ENCODE measurements at places on chromosomes 3 and 15.

GRCh38 chr3:129621626-129622225, 15.2 kb upstream of the PLXND1 start:
- no peak for DNase-seq

DNA sequence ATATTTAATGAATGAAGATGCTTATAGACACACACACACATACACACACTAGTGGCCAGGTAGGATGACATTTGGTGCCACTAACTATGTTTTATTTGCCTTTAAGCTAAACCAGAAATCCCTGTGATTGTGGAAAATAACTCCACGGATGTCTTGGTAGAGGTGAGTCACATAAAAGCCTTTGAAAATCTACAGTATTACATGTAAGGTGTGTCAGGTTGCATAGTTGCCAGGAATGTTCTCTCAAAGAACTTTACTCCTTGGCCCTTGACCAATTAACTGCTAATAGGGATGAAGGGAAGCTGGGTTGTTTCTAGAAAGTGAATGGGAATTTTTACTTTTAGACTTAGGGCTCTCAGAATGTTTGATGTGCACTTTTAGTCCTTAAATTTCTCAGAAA, 9.9 kb downstream of the ZBED2 start:
- DNase-seq, result no peak

GRCh38 chr3:123644358-123644757, 59.5 kb upstream of the HACD2 start:
- DNase-seq, result no peak

DNA sequence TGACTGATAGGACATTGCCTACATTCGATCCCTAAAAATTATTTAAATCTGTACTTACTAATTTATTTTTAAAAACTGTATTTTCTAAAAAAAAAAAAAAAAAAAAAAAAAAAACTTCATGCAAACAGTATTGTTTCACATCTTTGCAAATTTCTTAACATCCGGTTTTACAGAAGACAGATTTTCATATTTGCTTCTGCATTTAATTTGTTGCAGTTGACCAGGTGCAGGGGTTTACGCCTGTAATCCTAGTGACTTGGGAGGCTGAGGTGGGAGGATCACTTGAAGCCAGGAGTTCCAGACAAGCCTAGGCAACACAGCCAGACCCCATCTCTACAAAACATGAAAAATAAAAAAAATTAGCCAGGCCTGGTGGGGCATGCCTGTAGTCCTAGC, 6.4 kb upstream of the NFKBIZ start:
- DNase-seq, result no peak

DNA sequence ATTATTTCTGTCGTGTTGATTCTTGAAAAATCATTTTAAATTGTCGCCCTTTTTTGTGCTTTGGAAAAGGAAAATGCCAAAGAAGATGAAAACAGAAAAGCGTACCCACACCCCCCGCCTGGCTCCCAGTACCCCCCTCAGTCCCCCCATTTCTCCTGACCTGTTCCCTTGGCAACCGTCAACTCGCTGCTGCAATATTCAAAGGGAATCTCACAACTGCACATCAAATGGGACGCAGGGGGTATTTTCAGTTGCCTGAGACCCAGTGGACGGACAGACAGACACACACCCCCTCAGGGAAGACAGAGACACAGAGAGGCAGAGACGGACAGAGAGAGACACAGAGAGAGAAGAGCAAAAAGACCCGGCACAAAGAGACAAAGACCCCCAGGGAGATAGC, 83.5 kb upstream of the PRR20G start:
- DNase-seq, result no peak

GRCh38 chr3:54988838-54989630, 61.2 kb upstream of the LRTM1 start:
- DNase-seq, result no peak

DNA sequence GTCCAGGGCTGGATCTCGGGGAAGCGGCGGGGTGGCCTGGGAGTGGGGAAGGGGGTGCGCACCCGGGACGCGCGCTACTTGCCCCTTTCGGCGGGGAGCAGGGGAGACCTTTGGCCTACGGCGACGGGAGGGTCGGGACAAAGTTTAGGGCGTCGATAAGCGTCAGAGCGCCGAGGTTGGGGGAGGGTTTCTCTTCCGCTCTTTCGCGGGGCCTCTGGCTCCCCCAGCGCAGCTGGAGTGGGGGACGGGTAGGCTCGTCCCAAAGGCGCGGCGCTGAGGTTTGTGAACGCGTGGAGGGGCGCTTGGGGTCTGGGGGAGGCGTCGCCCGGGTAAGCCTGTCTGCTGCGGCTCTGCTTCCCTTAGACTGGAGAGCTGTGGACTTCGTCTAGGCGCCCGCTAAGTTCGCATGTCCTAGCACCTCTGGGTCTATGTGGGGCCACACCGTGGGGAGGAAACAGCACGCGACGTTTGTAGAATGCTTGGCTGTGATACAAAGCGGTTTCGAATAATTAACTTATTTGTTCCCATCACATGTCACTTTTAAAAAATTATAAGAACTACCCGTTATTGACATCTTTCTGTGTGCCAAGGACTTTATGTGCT, 527 bp downstream of the B2M start:
- peak; percentile 49 for DNase-seq

DNA sequence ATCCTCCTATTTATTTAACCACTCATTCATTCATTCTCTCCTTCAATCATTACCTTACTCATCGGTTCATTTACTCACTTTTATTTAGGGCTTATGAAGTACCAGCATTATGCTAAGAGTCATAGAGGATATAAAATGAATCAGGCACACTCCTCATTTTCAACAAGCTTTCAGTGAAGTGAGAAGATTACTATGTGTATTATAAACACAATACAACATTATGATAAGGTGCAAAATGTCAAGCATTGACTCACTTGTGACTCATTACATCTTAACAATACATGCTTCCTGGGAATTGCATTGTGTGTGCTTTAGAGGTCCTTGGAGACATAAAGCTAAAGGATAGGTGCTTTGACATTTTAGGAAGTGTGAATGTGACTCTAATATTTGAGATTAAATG, 60.4 kb downstream of the PLAAT1 start:
- no peak for DNase-seq

- no peak for DNase-seq
Observed at GRCh38 chr3:135228201-135228600, 433.1 kb downstream of the EPHB1 start.

GRCh38 chr3:10272977-10273376, 19.8 kb downstream of the GHRL start:
- no peak for DNase-seq

GRCh38 chr3:66463054-66463631, 37.7 kb downstream of the LRIG1 start:
- DNase-seq, result no peak
